Fibroblast of lung (primary cell): ENCODE measurements at places on chromosomes 4 and X. TPM values are rescaled to one million over a fixed set of nuclear protein-coding genes. Genes with fewer than 3 reads are reported as not detected.

- H3K4me3 ChIP-seq: no peak overlapping the region
- no peak for DNase-seq
- no peaks in the 10 kb centered on the region for H3K4me1 ChIP-seq
- no peaks in the 10 kb centered on the region for H3K36me3 ChIP-seq
- H3K27ac ChIP-seq: no peak overlapping the region
Observed at GRCh38 chr4:183403486-183403885, 41.0 kb upstream of the CDKN2AIP start.

- H3K27me3 ChIP-seq: no peaks in the 10 kb centered on the region
- H3K27ac ChIP-seq: no peak overlapping the region
- peaks cover 28% of the 10 kb centered on the region for H3K36me3 ChIP-seq
- no peak overlapping the region for H3K4me3 ChIP-seq
Observed at GRCh38 chr4:1825326-1825725, 30.6 kb downstream of the LETM1 start.

The RTL9 gene
- total RNA-seq: under 0.01 and 0.17 TPM in 2 replicates

- no peak overlapping the region for H3K4me3 ChIP-seq
- no peak overlapping the region for H3K27ac ChIP-seq
- no peaks in the 10 kb centered on the region for H3K27me3 ChIP-seq
- no peaks in the 10 kb centered on the region for H3K36me3 ChIP-seq
- DNase-seq: no peak
Observed at GRCh38 chr4:9825049-9825448, 43.6 kb downstream of the DRD5 start.

DNA sequence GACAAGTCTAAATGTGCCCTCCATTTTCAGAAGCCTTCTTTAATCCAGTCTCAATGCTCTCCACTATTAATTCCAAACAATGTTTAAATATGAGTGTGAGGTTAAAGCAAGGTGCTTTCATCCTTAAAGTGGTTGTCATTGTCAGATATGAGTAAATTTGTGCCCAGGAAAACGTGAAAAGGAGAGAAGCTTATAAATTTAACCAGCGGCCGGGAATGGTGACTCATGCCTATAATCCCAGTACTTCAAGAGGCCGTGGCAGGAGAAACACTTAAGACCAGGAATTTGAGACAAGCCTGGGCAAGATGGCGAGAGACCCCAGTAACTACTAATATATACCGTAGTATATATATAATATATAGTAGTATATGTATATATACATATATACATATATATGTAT is 270.0 kb downstream of the ARHGAP24 start:
- H3K27me3 ChIP-seq: no peaks in the 10 kb centered on the region
- H3K27ac ChIP-seq: no peak overlapping the region
- H3K36me3 ChIP-seq: no peaks in the 10 kb centered on the region
- peak; percentile 15 for DNase-seq
- H3K4me3 ChIP-seq: no peak overlapping the region
- H3K4me1 ChIP-seq: peaks cover 8% of the 10 kb centered on the region

DNA sequence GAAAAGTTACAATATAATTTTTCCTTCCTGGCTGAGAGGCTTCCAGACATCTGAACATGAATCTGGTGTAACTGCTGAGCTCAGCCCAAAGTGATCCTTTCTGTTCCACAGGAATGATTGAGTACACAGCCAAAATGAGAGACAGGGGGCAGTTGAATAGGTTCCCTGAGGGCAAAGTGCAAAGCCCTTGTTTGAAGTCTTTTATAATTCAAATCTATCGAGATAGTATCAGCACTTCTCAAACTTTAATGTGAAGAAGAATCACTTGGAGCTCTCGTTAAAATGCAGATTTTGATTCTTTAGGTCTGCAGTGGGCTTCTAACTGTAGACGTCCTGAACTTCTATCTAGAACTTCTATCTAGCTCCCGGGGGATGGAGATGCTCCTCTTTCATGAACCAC is 54.4 kb upstream of the BMP2K start:
- no peak overlapping the region for H3K4me3 ChIP-seq
- no peaks in the 10 kb centered on the region for H3K4me1 ChIP-seq
- H3K27ac ChIP-seq: no peak overlapping the region
- H3K27me3 ChIP-seq: no peaks in the 10 kb centered on the region
- no peaks in the 10 kb centered on the region for H3K36me3 ChIP-seq

DNA sequence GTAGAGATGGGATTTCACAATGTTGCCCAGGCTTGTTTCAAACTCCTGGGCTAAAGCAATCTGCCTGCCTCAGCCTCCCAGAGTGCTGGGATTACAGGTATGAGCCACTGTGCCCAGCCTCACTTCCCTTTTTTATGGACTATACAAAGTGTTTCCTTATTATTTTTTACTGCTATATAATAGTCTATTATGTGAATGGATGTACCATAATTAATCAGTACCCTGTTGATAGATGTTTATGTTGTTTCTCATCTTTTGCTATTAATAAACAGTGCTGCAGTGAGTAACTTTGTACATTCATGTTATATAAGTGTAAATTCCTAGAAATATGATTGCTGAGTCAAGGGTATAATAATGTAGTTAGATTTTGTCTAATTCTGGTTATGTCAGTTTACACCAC is 35.8 kb upstream of the LARP1B start:
- no peaks in the 10 kb centered on the region for H3K27me3 ChIP-seq
- H3K36me3 ChIP-seq: peaks cover 2% of the 10 kb centered on the region
- no peak overlapping the region for H3K27ac ChIP-seq

GRCh38 chr4:37138019-37138653 is 106.4 kb upstream of the NWD2 start:
- H3K36me3 ChIP-seq: no peaks in the 10 kb centered on the region
- no peaks in the 10 kb centered on the region for H3K4me1 ChIP-seq
- no peak overlapping the region for H3K4me3 ChIP-seq
- H3K27ac ChIP-seq: no peak overlapping the region

DNA sequence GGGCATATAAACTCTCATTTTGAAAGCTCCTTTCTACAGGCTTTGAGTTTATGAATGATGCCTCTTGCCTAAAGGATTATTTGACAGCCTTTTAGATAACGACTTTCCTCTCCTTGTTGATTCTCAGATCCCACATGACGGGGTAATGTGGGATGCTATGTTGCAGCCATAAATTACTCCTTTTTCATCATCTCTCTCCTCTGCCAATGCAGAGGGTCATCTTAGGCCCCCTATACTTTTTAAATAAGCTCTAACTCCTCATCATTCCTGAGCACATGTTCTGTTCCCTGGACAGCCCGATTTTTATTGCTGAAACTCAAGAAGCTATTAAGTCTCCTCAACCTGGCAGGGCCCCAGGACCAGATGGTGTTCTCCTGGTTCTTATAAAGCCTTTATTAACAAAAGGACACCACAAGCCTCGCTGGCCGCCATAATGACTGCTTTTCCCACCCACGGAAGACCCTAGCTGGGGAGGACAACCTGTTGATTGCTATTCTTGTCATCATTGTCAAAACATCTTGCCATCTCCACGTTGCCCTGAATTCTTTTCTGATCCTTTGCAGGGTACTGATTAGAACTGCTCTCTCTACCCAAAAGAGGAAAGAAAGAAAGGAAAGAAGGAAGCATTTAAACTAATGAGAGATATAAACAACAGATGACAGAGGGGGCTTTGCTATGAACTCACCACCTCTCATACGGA is 150.7 kb downstream of the DHX15 start:
- DNase-seq: no peak
- no peak overlapping the region for H3K27ac ChIP-seq

DNA sequence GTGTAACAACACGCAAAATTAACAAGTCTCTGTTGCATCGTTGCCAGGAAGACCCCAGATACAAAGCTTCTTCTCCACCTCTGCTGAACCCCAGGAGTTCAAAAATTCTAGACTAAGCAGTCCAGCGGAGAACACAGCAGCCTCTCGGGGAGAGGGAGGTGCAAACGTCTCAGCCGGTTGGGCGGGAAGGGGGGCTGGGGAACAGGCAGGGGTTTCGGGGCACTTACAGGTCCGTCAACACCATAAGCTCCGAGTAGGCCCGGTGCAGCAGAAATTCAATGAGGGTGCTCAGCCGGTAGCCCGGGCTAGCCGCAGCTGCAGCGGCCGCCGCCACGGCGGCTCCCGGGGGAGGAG is 394 bp downstream of the MED14 start:
- DNase-seq: peak; percentile 15
- H3K36me3 ChIP-seq: no peaks in the 10 kb centered on the region
- peak overlapping the region; percentile 65 for H3K4me3 ChIP-seq

The CDS1 gene
- total RNA-seq: 0.26 and 0.33 TPM in 2 replicates

DNA sequence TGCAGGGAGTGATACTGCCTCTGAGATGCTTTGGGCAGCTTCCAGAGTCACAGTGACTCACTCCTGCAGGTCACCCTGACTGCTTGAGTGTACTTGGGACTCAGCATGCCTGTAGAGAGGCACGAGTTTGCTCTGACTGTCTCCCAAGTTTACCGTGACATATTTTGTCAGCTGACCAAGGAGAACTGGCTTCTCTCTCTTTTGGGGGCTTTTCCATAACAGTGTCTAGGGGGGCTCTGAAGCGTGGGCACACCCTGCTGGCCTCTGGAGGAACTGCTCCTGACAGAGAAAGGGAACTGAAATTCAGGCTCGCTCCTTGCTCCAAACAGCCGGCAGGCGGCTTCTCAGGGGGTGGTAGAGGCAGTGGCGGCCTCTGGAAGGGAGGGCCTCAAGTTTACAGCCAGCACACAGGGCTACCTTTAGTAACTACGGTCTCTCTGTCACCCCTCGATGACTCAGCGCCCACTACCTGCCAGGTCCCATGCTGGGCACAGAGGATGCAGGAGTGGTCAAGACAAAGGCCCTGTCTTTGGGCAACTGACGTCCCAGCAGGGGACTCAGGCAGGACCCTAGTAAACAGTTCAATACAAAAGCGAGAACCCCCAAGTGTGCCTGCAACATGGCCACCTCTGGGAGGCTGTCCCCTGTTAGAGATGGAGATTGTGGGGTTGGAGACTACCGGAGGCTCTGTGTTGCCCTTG is 17.8 kb downstream of the ZNF185 start:
- H3K4me1 ChIP-seq: no peaks in the 10 kb centered on the region
- H3K36me3 ChIP-seq: no peaks in the 10 kb centered on the region
- no peak overlapping the region for H3K27ac ChIP-seq
- peak; percentile 42 for DNase-seq
- H3K27me3 ChIP-seq: peaks cover 2% of the 10 kb centered on the region

The TKTL2 gene
- not detected in 2 replicates for total RNA-seq

- no peaks in the 10 kb centered on the region for H3K4me1 ChIP-seq
- no peak for DNase-seq
- H3K27ac ChIP-seq: no peak overlapping the region
Observed at GRCh38 chr4:174418640-174419212, 103.6 kb downstream of the HPGD start.

- H3K4me1 ChIP-seq: no peaks in the 10 kb centered on the region
- H3K36me3 ChIP-seq: no peaks in the 10 kb centered on the region
- no peak within 1 kb of the TSS for H3K4me3 ChIP-seq
- no peak for DNase-seq
Observed at GRCh38 chr4:3766036-3766784, at the start of gene ADRA2C. Gene ADRA2C (plus strand): TSS chr4:3766385. CDS start chr4:3766607, 222 bp downstream.

DNA sequence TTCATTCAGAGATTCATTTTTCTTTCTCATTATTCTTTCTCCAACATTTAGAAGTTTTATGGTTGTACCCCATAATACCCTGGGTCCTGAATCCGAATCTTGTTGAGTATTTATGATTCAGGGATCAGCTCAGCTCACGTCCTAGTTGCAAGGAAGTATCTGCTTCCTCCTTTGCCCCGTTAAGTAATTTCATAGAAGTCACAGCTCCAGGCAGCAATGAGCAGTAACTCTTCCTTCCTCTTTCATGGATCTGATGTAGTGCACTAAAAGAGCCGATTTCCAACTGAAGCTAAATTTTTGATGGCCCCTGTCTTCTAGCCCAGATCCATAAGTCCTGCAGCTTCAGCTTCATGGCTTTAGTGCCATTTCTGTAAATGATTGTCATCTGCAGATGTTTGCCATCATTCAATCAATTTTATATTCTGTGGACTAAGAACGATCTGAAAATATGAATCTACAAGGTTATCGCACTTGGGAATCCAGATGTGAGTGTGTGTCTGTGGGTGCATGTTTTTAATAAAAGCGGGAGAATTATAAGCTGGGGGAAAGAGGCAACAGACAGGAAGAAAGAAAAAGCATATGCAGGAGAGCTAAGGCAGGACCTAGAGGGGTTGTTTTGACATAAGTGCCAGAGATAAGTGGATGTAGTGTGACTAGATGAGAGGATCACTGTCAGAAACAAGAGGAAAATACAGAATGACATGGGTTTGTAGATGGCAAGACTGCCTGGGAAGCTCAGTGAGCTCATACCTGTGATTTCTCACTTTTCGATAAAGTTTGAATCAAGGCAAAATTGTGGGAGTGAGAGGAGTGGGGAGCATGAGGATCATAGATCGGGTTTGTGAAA is 17.5 kb downstream of the VEGFD start:
- H3K27ac ChIP-seq: no peak overlapping the region
- DNase-seq: no peak
- no peaks in the 10 kb centered on the region for H3K27me3 ChIP-seq
- no peaks in the 10 kb centered on the region for H3K4me1 ChIP-seq
- no peak overlapping the region for H3K4me3 ChIP-seq

The GABRG1 gene
- total RNA-seq: not detected in 2 replicates

- no peak within 1 kb of the TSS for H3K4me3 ChIP-seq
- no peaks in the 10 kb centered on the region for H3K4me1 ChIP-seq
- no peak within 1 kb of the TSS for H3K27ac ChIP-seq
Observed at GRCh38 chr4:42152507-42153504, at the start of gene BEND4. Gene BEND4 (minus strand): TSS chr4:42152655. CDS start chr4:42152143, 512 bp downstream.

The TCEAL7 gene
- total RNA-seq: 32.5 and 52.6 TPM in 2 replicates

DNA sequence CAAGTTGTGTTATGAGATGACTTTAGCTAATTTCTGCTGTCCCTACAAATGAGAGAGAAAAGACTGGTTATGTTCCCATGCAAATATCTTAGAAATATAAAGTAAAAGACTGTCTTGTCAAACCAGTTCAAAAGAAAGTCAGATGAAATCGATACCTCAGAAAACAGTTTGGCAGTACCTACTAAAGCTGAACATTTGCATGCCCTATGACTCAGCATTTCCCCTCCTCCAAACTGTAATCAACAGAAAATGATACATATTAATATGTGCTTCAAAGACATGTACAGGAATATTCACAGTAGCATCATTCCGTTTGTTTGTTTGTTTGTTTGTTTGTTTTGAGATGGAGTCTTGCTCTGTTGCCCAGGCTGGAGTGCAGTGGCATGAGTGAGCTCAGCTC is 90.3 kb downstream of the ARX start:
- no peaks in the 10 kb centered on the region for H3K36me3 ChIP-seq
- no peaks in the 10 kb centered on the region for H3K4me1 ChIP-seq
- no peak overlapping the region for H3K27ac ChIP-seq
- H3K4me3 ChIP-seq: no peak overlapping the region
- H3K27me3 ChIP-seq: no peaks in the 10 kb centered on the region
- DNase-seq: no peak

The TLR10 gene
- total RNA-seq: not detected in 2 replicates

GRCh38 chrX:50458483-50458882 is 12.1 kb downstream of the DGKK start:
- no peak overlapping the region for H3K27ac ChIP-seq
- no peak overlapping the region for H3K4me3 ChIP-seq
- H3K36me3 ChIP-seq: no peaks in the 10 kb centered on the region

GRCh38 chr4:34043131-34043530 is 2201.2 kb downstream of the ARAP2 start:
- no peaks in the 10 kb centered on the region for H3K36me3 ChIP-seq
- no peak overlapping the region for H3K4me3 ChIP-seq
- no peaks in the 10 kb centered on the region for H3K4me1 ChIP-seq
- H3K27me3 ChIP-seq: no peaks in the 10 kb centered on the region

The ERVMER34-1 gene
- total RNA-seq: under 0.01 TPM in 2 replicates

GRCh38 chr4:36363024-36363423 is 81.6 kb downstream of the DTHD1 start:
- H3K27me3 ChIP-seq: no peaks in the 10 kb centered on the region
- H3K4me3 ChIP-seq: no peak overlapping the region
- no peak overlapping the region for H3K27ac ChIP-seq
- no peaks in the 10 kb centered on the region for H3K36me3 ChIP-seq
- no peaks in the 10 kb centered on the region for H3K4me1 ChIP-seq

- H3K36me3 ChIP-seq: no peaks in the 10 kb centered on the region
- H3K27me3 ChIP-seq: no peaks in the 10 kb centered on the region
Observed at GRCh38 chrX:40103565-40104323, 6.0 kb upstream of the BCOR start.
